ENCODE measurements at places on chromosomes 6 and 20. TPM values are rescaled to one million over a fixed set of nuclear protein-coding genes. Genes with fewer than 3 reads are reported as not detected.

GRCh38 chr20:8645326-8645725, 423.6 kb upstream of the PLCB4 start:
- DNase-seq, result no peak

CEBPB gene
- total RNA-seq, result 57.8 TPM

DNA sequence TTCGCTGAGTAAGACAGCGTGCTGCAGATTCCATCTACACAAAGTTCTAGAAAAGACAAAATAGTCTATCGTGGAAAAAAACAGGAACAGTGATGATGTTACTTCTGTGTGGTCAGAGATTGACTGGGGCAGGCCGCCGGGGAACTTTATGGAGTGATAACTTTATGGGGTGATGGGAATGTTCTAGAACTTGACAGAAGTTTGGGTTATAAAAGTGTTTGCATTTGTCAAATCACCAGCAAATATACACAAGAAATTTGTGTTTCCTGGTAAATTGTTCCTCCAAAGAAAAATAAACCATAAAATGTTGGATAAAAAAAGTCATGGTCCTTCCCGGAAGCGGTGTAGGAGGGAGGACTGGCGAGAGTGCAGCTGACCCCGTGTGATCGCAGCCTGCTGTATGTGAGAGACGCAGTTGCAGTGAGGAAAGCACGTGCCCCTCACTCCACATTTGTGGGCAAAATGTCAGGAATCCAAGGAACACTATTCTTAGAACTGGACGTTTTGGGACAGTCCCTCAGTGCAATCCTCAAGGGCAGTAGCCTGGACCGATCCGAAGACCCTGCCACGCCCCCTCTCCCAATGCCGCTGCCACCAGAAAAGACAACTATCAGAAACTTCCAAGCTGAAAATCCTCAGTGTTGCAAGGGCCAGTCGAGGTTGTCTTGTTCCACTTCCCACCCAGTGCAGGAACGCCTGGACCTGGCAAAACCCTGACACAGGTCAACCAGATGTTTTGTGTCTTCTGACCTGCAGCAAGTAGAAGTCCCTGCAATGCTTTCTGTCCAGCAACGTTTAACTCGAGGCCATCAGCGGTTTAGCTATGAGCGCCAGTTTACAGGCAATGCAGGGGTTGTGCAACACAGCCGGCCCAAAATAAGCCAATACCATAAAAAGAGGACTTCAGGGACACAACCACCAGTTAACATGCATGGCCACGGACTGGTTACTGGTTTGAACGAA, 80.5 kb upstream of the QKI start:
- no peak for DNase-seq

B3GALT4 gene
- 12.7 TPM for total RNA-seq

TBXT gene
- total RNA-seq, result not detected

CD83 gene
- 6.5 TPM for total RNA-seq

MDFI gene
- 9.3 TPM for total RNA-seq

GRCh38 chr6:76840041-76840745, 623.1 kb downstream of the HTR1B start:
- no peak for DNase-seq

- no peak for DNase-seq
Measured at GRCh38 chr20:15916623-15917022, 656.6 kb downstream of the KIF16B start.

ALDH5A1 gene
- total RNA-seq, result 8.2 TPM

DNA sequence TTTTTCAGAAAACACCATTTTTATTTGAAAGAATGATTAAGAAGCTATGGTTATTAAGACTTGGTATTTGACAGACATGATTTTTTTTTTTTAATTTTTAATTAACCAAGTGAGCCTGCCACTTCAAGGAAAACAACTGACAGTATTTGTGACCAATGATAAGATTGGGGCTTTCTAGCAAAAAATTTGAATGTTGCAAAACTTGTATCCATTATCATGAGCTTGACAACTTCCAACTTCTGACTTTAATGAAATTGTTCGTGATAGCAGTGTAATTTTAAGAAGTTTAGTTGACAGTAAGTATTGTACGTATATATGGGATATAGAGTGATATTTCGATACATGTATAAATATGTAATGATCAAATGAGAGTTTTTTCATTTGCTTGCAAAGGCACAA, 21.6 kb upstream of the POM121L2 start:
- no peak for DNase-seq

DNA sequence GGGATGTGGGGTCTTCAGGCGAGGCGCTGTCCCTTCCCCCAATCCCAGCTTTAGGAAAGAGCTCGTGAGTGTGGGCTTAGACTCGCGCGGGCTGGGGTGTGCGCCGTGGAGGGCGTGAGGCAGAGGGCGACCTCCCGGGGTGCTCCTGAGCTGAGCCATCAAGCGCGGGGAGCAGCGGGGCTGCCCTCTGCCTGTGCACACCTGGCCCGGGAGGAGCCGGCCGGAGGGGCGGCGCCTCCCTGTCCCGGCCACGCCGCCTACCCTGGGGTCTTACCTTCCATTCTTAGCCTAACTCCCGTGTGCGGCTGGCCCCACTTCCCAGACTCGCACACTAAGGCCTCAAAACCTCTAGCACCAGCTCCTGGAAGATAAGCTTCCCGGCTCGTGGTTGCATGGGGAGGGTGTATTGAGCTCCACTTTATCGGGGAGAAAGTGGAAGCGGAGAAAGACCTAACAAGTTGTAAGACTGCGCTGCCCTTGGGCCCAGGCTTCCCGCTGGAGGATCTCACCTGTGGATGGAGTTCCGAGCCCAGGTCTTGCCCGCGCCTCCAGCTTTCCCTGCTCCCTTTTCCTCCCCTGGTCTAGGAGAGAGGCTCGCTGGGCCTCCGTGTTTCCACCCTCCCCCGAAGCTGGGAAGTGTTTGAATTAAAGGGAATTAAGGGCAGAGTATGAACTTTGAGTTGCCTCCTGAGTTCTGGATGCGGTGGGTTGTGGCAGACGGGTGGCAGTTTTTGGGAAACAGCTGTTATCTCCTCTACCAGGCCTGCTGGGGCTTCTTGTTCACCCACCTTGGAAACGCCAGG, 1.2 kb downstream of the DNMT3B start:
- DNase-seq, result peak; percentile 78

GRCh38 chr20:35276408-35276807, 1.5 kb downstream of the MMP24OS start:
- DNase-seq, result no peak

FAXC gene
- 4.4 TPM for total RNA-seq

GRCh38 chr20:57474205-57474604, 50.7 kb downstream of the CTCFL start:
- DNase-seq, result no peak

GRCh38 chr6:74993136-74993535, 212.7 kb downstream of the COL12A1 start:
- no peak for DNase-seq

IRAK1BP1 gene
- total RNA-seq, result 3.3 TPM

DNA sequence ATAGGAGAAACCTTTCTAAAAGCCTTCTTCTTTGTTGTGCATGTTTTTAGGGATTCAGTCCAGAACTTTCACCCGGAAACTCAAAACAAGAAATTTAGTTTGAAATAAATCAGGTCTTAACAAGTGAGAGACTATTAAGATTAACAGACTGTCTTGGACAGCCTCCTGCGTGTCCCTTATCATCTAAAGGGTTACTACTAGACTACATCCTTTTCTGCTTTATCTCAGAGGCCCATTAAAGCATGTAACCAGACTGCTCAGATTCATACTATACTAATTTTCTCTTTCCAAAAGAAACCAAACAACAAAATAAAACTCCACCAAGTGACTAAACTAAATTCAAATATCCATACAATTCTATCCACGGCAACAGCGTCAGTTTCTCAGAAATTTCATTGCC, 173.8 kb downstream of the GMPR start:
- DNase-seq, result no peak

- no peak for DNase-seq
Measured at GRCh38 chr6:122736616-122737015, 42.9 kb upstream of the FABP7 start.

- no peak for DNase-seq
Measured at GRCh38 chr6:10312445-10312844, 102.4 kb downstream of the TFAP2A start.

- no peak for DNase-seq
Measured at GRCh38 chr6:133241901-133242636, 912 bp downstream of the EYA4 start.

- DNase-seq, result no peak
Measured at GRCh38 chr6:47592131-47592840, 106.1 kb upstream of the ADGRF4 start.

TSBP1 gene
- not detected for total RNA-seq

EFCAB8 gene
- 0.81 TPM for total RNA-seq

DNA sequence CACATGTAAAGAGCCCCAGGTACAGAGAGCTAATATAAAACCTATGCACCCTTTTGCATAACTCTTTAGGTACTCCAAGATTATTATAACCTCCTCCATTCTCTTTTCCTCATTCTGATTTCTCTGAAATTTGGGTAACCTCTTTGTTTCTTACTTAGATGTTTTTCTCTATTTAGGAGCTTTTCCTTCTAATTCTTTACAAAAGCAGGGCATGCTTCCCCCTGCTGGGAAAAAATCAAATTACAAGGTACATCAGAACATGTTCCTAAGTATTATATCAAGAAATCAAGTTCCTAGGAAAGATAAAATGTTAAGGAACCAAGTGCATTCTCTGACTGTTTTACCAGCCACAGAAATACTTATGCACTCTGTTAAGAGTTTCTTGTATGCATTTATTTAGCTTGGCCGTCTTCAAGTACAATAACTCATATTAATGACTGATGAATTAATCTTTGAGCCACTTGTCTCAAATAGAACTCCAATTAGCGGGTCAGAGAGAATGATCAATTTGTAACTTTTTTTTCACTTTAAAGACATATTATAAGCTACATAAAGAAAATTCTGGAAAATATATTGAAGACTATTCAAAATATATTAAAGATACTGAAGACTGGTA, 2.1 kb downstream of the KHDRBS2 start:
- no peak for DNase-seq

HDGFL1 gene
- total RNA-seq, result not detected
